Stimulated activated CD8-positive, alpha-beta memory T cell treated with anti-CD3 and anti-CD28 coated beads, Interleukin-4, amount 100 ng/mL, for 24 hours (primary cell): ENCODE measurements at places on chromosomes 3 and 15.
A peak's percentile ranks its signal among the peaks of the same experiment; 100 is the strongest.

DNA sequence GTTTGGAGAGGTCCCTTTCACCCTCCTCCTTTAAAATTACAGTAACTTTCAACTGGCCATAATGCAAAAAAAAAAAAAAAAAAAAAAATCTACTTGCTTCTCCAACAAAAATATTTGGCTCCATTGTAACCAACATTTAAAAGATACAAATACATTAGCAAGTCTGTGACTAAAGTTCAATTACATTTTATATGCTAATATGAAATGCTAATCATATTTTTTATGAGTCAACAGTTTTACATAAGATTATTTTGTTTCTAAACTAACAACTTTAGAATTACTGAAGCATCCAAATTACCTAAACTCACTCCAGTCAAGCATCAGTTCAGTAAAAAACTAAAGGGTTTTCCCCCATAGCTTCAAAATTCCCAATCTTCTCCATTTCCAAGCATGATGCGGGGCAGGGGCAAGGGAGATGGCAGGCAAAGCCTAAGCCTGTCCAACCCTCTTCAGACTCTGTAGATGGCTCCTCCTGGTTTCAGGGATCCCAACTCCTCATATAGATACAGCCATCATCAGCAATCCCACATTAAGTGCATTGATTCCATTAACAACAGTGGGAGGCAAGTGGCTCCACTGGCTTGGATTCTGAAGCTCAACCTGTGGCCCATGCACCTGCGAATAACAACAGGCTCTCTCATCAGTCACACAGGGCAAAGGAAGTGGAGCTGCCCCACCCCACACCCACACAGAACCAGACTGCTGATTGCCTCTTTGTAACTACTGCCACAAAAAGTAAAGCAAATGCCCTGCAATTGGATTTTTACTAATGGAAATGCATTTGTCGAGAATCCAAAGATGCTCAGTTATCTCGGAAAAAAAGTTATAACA lies 15.0 kb downstream of the SFMBT1 start:
- peak; percentile 28 for DNase-seq

DNA sequence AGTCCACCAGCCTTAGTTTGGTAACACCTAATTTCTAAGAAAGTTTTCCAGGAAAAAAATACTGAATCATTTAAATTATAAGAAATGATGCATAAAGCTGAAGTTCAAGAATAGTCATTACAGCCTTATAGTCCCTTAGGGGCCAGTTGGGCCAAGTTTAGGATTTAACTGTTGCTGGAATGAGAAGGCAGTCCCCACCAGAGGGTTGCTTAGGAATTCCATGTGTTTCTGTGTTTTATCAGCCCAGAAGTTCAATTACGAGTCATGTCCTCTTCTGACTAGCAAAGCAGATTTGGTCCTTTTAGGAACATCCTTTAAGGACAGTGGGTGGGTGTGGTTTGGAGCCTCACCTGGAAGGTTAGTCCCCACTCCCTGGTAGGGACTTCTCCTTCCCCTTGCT lies 57.0 kb upstream of the NR2E3 start:
- no peak for DNase-seq

DNA sequence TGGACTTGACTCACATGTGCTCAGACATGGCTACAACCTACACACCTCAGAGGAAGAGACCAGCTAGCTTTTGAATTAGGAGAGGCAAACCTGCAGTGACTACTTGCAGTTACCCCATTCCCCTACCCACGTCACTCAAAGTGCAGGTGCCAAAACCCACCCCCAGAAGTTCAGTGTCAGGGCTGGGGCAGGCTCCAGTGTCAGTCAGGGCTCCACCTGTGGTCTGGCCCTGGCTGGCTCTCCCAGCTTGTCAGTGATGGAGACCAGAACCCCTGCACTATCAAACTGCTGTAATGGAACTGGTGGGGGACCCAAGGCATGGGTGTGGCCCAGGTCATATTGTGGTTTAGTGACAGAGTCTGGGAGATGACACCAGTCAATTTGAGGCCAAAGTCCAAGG lies 32.6 kb upstream of the SLC41A3 start:
- DNase-seq = no peak

DNA sequence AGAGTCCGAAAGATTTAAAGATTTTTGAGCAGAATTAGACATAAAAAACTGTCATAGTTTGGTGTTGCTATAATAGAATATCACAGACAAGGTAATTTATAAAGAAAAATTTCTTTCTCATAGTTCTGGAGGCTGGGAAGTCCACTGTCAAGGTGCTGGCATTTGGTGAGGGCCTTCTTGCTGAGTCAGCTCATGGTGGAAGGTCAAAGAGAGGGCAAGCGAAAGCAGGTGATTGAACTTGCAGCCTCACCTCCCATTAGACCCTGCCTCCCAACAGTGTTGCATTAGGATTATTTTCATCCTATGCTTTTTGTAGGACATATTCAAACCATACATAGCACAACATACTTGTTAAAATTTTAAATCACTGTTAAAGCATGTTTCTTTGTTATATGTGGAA lies 9.9 kb downstream of the SELENOT start:
- no peak for DNase-seq

- DNase-seq = no peak
Observed at GRCh38 chr15:90932660-90932991, 277 bp upstream of the HDDC3 start.

DNA sequence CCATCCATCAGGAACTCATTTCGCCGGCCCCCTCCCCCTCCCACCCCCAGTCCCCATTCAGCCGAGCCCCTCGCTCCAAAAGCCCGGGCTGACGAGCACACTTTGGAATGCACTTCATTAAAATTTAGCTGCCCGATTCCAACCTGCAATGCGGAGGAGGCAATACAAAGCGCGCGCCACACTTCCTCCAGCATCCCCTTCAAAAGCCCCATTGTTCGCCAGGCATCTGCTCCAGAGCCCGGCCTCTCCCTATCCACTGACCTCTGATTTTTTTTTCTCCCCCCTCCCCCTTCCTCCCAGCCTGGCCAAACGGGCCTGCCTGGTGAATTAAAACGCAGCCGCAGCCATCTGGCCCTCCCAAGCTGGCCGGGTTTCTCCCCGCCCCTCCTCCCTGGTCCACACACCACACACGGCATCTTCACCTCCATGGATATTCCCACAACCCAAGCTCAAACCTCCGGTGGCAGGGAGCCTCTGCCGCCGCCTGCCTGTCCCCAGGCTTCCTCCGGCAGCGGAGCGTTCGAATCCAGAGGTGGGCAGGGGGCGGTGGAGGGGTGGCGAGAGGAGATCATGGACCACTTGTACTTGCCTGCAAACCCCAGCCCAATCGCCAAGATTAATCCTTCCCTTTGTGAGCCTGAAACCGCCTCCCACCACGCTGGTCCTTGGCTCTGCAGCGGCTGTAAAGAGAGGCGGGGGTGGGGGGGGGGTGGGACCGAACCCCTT lies 441.3 kb downstream of the MAGI1 start:
- DNase-seq = no peak

GRCh38 chr3:17730318-17730967 lies 12.0 kb downstream of the TBC1D5 start:
- DNase-seq = no peak

DNA sequence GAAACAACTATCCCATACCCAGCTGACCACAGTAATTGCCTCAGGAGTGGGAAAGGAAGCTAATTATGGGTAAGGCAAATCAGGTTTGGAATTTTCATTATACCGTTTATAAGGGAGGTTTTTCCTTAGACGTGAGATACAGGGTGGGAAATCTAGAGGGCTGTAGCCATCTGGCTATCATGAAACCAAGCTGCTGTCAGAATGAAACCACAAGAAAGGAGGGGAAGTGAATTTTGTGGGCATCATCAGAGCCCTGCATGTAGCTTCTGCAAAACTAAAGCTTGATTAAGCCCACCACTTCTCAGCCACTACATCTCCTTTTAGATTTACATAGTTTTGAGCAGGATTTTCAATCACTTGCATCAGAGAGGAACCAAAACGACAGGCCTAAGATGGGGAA lies 893.5 kb downstream of the TUSC7 start:
- DNase-seq = no peak

DNA sequence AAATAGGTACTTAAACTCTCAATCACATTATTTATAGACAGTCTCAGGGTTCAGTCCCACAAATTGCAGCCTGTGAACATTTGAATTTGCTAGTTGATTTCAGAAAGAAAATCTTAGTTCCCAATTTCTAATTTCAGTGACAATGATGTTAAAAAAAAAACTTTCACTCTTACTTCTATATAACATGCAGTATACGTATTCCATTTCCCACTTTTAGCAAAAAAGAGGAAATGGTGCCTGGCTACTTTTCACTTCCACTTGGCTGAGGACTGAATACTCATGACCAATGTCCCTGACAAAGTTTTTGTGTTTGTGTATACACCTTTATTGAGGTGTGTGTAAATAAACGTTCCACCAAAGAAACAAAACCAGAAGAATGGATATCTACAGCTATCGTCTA lies 32.1 kb upstream of the XCR1 start:
- no peak for DNase-seq
